ENCODE measurements at places on chromosomes 16 and 17. TPM values are rescaled to one million over a fixed set of nuclear protein-coding genes. Genes with fewer than 3 reads are reported as not detected.

The EVPL gene
- total RNA-seq, result 1.2 TPM

The MYBBP1A gene
- 45.1 TPM for total RNA-seq

The C16orf86 gene
- total RNA-seq, result 8.6 TPM

The ZACN gene
- total RNA-seq, result not detected

Measured in sciatic nerve (tissue), 2 donors.